ENCODE measurements at places on chromosomes 16 and 17. TPM values are rescaled to one million over a fixed set of nuclear protein-coding genes. Genes with fewer than 3 reads are reported as not detected.

GRCh38 chr16:30144917-30145316 lies 21.9 kb upstream of the MAPK3 start:
- H3K27ac ChIP-seq = no peak overlapping the region
- H3K4me3 ChIP-seq = no peak overlapping the region
- no peaks in the 10 kb centered on the region for H3K27me3 ChIP-seq
- no peak for DNase-seq
- H3K36me3 ChIP-seq = peaks cover 4% of the 10 kb centered on the region

DNA sequence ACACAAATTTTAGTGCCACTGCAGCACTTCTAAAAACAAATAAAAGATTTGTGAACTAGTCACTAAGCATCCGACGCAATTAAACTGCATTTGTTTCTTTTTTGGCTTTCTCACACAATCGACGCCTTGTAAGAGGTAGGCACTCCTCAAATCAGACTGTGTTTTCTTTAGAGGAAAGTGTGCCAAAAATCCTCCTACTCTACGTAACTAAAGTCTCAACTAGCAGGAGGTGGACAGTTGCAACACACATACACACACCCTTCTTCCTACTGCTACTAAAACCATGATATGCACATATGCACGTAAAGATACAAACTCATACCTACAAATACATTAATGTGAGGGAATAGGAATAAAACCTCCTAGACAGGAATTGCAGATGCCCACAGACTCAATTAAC lies 844.7 kb upstream of the SOX9 start:
- no peaks in the 10 kb centered on the region for H3K4me1 ChIP-seq
- no peak overlapping the region for H3K27ac ChIP-seq
- DNase-seq = no peak
- no peaks in the 10 kb centered on the region for H3K27me3 ChIP-seq
- H3K36me3 ChIP-seq = no peaks in the 10 kb centered on the region

- H3K27me3 ChIP-seq = no peaks in the 10 kb centered on the region
- H3K4me1 ChIP-seq = no peaks in the 10 kb centered on the region
- no peak for DNase-seq
Observed at GRCh38 chr17:12301551-12301950, 280.9 kb downstream of the MAP2K4 start.

TPSG1 gene
- total RNA-seq = not detected

DNA sequence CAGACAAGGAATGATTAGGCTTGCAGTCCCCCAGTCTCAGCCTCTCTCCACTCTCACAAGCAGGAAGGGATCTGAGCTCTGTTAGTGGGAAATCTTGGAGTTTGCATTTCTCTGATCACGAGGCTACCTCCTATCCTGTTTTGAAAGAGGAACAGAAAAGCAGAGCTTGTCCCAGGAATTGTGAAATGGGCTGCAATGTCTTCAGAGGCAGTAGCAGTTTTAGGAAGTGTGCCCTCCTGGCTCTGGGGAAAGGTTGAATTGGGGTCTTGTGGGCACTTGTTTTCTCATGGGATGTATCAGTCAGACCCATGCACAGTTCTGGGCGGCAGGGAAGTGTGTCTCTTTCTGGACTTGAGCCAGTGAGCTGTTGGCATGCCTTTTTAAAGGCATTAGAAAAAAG lies 22.8 kb downstream of the NUP85 start:
- H3K4me3 ChIP-seq = no peak overlapping the region
- H3K36me3 ChIP-seq = peaks cover 17% of the 10 kb centered on the region
- H3K4me1 ChIP-seq = peaks cover 2% of the 10 kb centered on the region

SCO1 gene
- 26.2 TPM for total RNA-seq

GRCh38 chr16:7548796-7549318 lies 216.2 kb downstream of the RBFOX1 start:
- DNase-seq = no peak
- no peaks in the 10 kb centered on the region for H3K36me3 ChIP-seq
- no peak overlapping the region for H3K4me3 ChIP-seq
- H3K27ac ChIP-seq = no peak overlapping the region
- H3K27me3 ChIP-seq = no peaks in the 10 kb centered on the region

- no peak overlapping the region for H3K4me3 ChIP-seq
- peaks cover 30% of the 10 kb centered on the region for H3K4me1 ChIP-seq
- DNase-seq = no peak
- no peaks in the 10 kb centered on the region for H3K27me3 ChIP-seq
- peak overlapping the region; percentile 71 for H3K27ac ChIP-seq
Observed at GRCh38 chr17:29158488-29159275, 21.5 kb downstream of the MYO18A start.

DNA sequence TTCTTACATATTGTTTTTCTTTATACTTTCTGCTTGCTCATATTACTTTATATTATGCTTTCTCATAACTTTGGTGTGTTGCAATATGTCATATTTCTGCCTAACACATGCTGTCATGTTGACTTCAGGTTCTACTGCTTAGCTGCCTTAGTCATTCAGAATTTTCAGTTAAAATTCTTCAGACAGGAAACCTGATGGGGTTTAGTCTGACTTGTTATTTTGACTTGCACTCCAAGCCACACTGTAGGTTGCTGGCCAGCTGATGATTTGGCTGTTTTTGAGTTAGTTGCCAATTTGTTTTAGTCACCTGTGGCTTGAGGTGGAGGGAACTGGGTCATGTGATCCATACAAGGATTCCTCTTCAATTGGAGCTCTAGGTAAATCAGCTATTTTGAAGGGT lies 315.4 kb downstream of the MAP2K6 start:
- no peak overlapping the region for H3K4me3 ChIP-seq
- DNase-seq = no peak
- H3K36me3 ChIP-seq = peaks cover 1% of the 10 kb centered on the region
- no peaks in the 10 kb centered on the region for H3K4me1 ChIP-seq

FSCN2 gene
- total RNA-seq = 0.94 TPM

GRCh38 chr16:14676633-14677032 lies 17.5 kb downstream of the PLA2G10 start:
- H3K36me3 ChIP-seq = peaks cover 3% of the 10 kb centered on the region
- H3K4me1 ChIP-seq = peaks cover 8% of the 10 kb centered on the region
- no peak overlapping the region for H3K27ac ChIP-seq
- no peak overlapping the region for H3K4me3 ChIP-seq
- no peak for DNase-seq

DNA sequence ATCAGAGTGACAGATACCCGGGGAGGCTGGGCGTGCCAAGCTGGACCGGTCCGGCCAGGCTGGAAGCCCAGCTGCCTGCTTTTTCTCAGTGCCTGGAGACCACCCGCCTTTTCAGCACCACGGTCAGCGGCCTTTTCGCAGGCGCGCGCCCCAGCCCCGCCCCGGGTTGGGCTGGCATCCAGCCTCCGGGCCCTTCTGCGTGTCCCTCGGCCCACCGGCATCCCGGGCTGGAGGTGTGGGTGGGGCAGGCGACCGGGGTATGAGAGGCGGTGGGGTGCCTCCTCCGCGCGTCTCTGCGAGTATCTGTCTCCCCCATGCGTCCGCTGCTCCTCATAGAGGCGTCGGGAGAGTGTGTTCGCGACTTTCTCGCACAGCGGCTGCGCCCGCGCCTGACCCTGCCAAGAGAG lies 102.5 kb downstream of the MRM1 start:
- H3K27me3 ChIP-seq = peaks cover 31% of the 10 kb centered on the region
- no peak overlapping the region for H3K4me3 ChIP-seq
- peak; percentile 82 for DNase-seq
- H3K4me1 ChIP-seq = no peaks in the 10 kb centered on the region
- H3K36me3 ChIP-seq = no peaks in the 10 kb centered on the region
- no peak overlapping the region for H3K27ac ChIP-seq

IGF2BP1 gene
- not detected for total RNA-seq

DNA sequence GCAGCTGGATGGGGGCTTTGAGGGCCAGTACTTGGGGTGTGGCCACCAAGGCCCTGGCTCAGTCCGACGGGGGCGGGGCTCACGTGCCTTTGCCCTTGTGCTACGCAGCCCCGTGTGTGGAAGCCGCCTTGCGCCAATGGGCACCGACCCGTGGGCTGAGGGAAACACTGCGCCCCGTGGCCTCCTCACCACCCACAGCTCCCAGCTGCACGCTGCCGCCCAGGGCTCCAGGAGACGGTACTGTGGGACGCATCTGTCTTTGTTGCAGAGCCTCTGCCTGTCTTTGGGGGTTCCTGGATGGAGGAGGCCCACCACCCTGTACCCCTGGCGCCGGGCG lies 7.6 kb downstream of the CDH15 start:
- H3K4me1 ChIP-seq = peaks cover 2% of the 10 kb centered on the region
- no peaks in the 10 kb centered on the region for H3K36me3 ChIP-seq
- no peak overlapping the region for H3K4me3 ChIP-seq
- DNase-seq = no peak
- H3K27me3 ChIP-seq = no peaks in the 10 kb centered on the region
- no peak overlapping the region for H3K27ac ChIP-seq

DNA sequence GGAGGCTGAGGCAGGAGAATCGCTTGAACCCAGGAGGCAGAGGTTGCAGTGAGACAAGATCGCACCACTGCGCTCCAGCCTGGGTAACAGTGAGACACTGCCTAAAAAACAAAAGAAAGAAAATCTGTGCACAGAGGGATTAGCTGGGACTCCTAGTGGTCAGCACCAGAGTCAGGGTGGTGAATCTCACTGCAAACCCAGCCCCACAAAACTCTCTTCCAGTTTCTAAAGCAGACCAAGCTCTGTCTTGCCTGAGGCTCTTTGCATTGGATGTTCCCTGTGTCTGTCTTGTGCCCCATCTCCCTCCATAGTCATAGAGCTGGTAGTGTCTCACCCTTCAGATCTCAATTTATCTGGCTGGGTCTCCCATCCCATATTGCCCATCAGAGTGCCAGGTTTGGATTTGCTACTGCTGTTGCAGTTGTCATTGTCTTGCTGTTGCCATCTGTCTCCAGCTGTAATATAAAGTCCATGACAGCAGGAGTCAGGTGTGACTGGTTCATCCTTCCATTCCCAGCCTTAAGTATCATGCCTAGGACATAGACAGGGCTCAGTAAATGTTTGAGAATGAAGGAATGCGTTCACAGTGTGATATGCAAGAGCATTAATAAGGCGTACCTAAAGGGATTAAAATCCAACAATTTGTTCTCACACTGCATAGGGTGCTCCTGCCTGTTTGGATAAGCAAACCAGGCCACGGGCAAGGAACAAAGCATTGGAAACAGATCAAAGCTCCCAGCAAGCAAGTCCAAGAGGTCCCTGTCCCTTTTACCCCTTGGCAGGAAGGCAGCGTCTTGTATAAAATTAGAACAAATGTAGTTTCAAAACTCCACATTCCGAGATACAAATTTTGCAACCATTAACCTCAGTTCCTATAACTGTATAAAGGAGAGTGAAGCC lies 614.6 kb upstream of the CDH5 start:
- no peaks in the 10 kb centered on the region for H3K4me1 ChIP-seq
- H3K4me3 ChIP-seq = no peak overlapping the region
- no peak for DNase-seq
- no peaks in the 10 kb centered on the region for H3K36me3 ChIP-seq
- H3K27me3 ChIP-seq = no peaks in the 10 kb centered on the region

GRCh38 chr17:70544317-70544716 lies 375.0 kb downstream of the KCNJ2 start:
- no peak overlapping the region for H3K27ac ChIP-seq
- H3K27me3 ChIP-seq = no peaks in the 10 kb centered on the region
- no peaks in the 10 kb centered on the region for H3K4me1 ChIP-seq
- no peaks in the 10 kb centered on the region for H3K36me3 ChIP-seq
- DNase-seq = no peak
- no peak overlapping the region for H3K4me3 ChIP-seq

SULT1A3 gene
- total RNA-seq = 31.8 TPM

- peak; percentile 10 for DNase-seq
- no peak overlapping the region for H3K27ac ChIP-seq
- no peaks in the 10 kb centered on the region for H3K27me3 ChIP-seq
- no peaks in the 10 kb centered on the region for H3K4me1 ChIP-seq
Observed at GRCh38 chr17:21304091-21304490, 19.6 kb downstream of the MAP2K3 start.

NOG gene
- 2.8 TPM for total RNA-seq

KRTAP3-1 gene
- total RNA-seq = not detected

DNA sequence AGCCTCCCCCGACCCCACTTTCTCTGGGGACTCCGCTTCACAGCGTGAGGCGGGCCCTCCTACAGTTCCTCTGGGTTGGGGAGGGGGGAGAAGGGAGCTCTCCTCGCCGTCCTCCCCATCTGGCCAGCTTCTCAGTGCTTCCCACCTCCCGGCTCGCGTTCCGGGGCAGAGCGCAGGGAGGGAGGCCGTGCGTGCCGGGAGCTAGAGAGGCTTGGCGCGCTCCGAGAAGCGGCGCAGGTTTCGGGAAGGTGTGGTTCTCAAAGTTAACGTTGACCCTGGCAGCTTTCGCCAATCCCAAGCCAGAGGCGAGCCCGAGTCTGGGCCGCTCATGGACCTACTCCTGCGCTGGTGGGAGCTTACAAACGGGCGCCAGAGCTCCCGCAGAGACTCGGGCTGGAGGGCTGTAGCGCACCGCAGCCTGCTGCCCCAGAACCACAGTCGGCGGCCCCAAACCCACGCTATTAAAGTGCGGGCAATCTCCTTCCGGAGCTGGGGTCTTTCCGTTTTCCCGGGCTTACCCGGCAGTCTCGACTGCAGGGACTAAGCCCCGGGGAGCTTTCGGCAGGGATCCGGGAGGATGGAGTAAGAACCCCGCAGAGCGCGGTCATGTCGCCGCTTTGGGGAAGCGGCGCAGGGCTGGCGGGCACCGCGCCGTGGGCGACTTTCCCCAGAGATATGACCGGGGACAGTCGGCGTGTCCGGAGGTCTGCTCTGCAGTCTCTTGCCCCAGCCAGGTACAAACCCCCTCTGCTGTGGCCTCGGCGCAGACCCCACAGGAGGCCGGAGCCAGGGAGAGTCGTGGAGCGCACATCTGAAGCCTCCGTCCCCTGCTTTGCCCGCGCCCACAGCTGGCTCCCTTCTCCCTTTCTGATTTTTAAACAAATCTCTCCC lies 787 bp downstream of the CDH11 start:
- peak; percentile 26 for DNase-seq
- H3K36me3 ChIP-seq = no peaks in the 10 kb centered on the region
- H3K27me3 ChIP-seq = peaks cover 39% of the 10 kb centered on the region
- no peak overlapping the region for H3K27ac ChIP-seq
- H3K4me3 ChIP-seq = no peak overlapping the region
- H3K4me1 ChIP-seq = no peaks in the 10 kb centered on the region

ARHGAP44 gene
- not detected for total RNA-seq

PDIA2 gene
- total RNA-seq = not detected

GRCh38 chr16:4679850-4680636 lies 13.3 kb upstream of the NUDT16L1 start:
- no peak overlapping the region for H3K27ac ChIP-seq
- peaks cover 34% of the 10 kb centered on the region for H3K4me1 ChIP-seq
- H3K27me3 ChIP-seq = no peaks in the 10 kb centered on the region
- no peak for DNase-seq
- H3K36me3 ChIP-seq = peaks cover 8% of the 10 kb centered on the region

- peak; percentile 52 for DNase-seq
- peaks cover 54% of the 10 kb centered on the region for H3K4me1 ChIP-seq
- no peaks in the 10 kb centered on the region for H3K27me3 ChIP-seq
- H3K36me3 ChIP-seq = peaks cover 13% of the 10 kb centered on the region
- peak overlapping the region; percentile 76 for H3K4me3 ChIP-seq
- peak overlapping the region; percentile 97 for H3K27ac ChIP-seq
Observed at GRCh38 chr16:48613061-48613957, 3.3 kb upstream of the N4BP1 start.

- peaks cover 28% of the 10 kb centered on the region for H3K4me1 ChIP-seq
- DNase-seq = no peak
- H3K27me3 ChIP-seq = no peaks in the 10 kb centered on the region
Observed at GRCh38 chr16:81036751-81037350, 1.2 kb downstream of the ATMIN start.

GRCh38 chr16:69338557-69339288 lies 641 bp downstream of the COG8 start:
- H3K4me3 ChIP-seq = peak overlapping the region; percentile 94
- peaks cover 34% of the 10 kb centered on the region for H3K4me1 ChIP-seq
- H3K36me3 ChIP-seq = peaks cover 23% of the 10 kb centered on the region
- H3K27ac ChIP-seq = peak overlapping the region; percentile 96
- no peak for DNase-seq
- no peaks in the 10 kb centered on the region for H3K27me3 ChIP-seq

HASPIN gene
- 17.5 TPM for total RNA-seq

CIITA gene
- 13.1 TPM for total RNA-seq

GRCh38 chr17:42050393-42051012 lies at the start of gene C17orf113:
Gene C17orf113, minus strand, starts transcription at chr17:42050601. Its CDS starts 7,225 bp downstream, at chr17:42043376.
- DNase-seq = peak; percentile 69
- peaks cover 57% of the 10 kb centered on the region for H3K27me3 ChIP-seq

SHBG gene
- total RNA-seq = not detected

Measured in activated naive CD8-positive, alpha-beta T cell treated with anti-CD3 and anti-CD28 coated beads, Interleukin-2, amount 10 ng/mL, durations not matched to agents 7 days and 5 days (primary cell).